ENCODE measurements at places on chromosomes 11 and 22. TPM values are rescaled to one million over a fixed set of nuclear protein-coding genes. Genes with fewer than 3 reads are reported as not detected.

The OVOL1 gene
- total RNA-seq, result not detected

The GAL3ST1 gene
- 0.13 TPM for total RNA-seq

The TAF1D gene
- 178 TPM for total RNA-seq

The PHF21B gene
- total RNA-seq, result not detected

The FOLR1 gene
- total RNA-seq, result not detected

The MAPK8IP2 gene
- total RNA-seq, result 0.86 TPM

The BTG4 gene
- not detected for total RNA-seq

The DLG2 gene
- total RNA-seq, result 3.5 TPM

The AIFM3 gene
- total RNA-seq, result 0.52 TPM

The POLR2L gene
- total RNA-seq, result 76.4 TPM

The OR4D5 gene
- not detected for total RNA-seq

The FXYD2 gene
- total RNA-seq, result 0.13 TPM

The ANGPTL5 gene
- total RNA-seq, result 60.3 TPM

The TMEM132A gene
- 5.2 TPM for total RNA-seq

The RIC3 gene
- total RNA-seq, result 1.6 TPM

The CDC42EP2 gene
- 24.5 TPM for total RNA-seq

The RTN4R gene
- 0.26 TPM for total RNA-seq

The OR10A3 gene
- total RNA-seq, result 0.13 TPM

The VSTM5 gene
- total RNA-seq, result 0.39 TPM

The PATE1 gene
- total RNA-seq, result not detected

The SMC1B gene
- under 0.01 TPM for total RNA-seq

The IFT27 gene
- 16.5 TPM for total RNA-seq

The LARGE2 gene
- total RNA-seq, result not detected

The OR8B8 gene
- total RNA-seq, result not detected

The CLCF1 gene
- 8.8 TPM for total RNA-seq

The APOA4 gene
- total RNA-seq, result not detected

The FGF3 gene
- total RNA-seq, result not detected
